Activated CD4-positive, alpha-beta T cell treated with anti-CD3 and anti-CD28 coated beads, Interleukin-2, amount 50 U/mL, for 4 hours (primary cell): ENCODE measurements at places on chromosomes 6 and 20.

DNA sequence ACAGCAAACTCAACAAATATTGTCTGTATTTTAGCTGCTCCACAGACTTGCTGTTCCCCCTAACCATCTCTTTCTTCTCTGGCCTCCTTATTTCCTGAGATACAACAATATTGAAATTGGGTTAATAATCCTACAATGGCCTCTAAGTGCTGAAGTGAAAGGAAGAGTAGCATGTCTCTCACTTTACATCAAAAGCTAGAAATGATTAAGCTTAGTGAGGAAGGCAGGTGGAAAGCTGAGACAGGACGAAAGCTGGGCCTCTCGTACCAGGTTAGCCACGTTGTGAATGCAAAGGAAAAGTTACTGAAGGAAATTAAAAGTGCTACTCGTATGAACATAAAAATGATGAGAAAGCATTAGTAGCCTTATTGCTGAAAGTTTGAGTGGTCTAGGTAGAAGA is 63.8 kb downstream of the ELOVL5 start:
- DNase-seq: no peak

DNA sequence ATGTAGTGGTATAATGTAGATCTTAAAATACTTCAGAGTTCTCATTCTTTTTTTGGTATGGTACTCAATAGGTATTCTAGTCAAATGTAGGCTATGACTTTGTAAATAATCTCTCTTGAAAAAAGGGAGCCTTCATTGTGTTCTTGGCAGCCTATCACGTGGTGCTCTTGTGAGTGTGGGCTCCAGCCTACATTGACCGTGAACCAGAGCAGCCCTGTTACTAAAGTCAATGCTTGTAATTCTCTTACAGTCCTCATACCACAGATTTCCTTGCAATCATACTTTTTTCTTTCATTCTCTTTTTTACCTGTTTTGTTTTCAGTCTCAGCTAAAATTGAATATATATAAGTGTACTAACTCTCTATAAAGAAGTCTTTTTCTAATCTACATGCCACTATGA is 31.1 kb downstream of the ARID1B start:
- no peak for DNase-seq

DNA sequence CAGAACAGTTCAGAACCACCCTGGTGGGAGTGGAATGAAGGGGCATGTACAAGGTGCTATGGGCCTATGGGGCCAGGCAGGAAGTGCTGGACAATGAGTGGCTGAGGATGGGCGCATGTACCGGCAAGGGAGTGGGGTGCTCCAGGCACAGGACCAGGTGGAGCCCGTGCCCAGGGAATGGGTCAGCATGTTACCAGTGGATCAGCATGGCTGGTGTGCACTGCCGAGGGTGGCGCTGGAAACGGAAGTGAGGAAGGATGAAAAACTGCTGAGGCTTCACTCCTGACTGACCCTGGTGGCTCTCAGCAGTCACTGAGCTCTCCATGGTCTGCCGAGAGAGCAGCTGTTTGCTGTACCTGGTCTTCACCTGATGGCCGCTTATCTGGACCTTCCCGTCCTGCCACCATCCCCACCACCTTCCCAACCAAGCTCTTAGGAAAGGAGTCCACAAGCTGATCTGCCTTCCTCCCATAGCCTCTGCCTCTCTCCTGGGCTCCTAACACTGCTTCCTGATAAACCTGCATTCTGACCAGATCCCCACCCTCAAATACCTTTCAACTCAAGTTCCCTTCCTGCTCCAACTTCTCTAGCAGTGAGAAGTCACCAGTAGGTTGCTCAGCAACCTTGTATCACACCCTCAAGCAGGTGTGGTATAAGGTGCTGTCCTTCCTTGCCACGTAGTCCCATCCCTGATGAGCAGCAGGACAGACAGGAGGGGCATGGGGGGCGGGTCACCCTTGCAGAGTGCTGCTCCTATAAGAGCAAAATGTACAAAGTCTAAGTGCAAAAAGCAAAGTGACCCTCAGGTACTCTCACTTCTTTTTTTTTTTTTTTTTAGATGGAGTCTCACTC is 7.1 kb downstream of the UQCC2 start:
- DNase-seq: no peak

DNA sequence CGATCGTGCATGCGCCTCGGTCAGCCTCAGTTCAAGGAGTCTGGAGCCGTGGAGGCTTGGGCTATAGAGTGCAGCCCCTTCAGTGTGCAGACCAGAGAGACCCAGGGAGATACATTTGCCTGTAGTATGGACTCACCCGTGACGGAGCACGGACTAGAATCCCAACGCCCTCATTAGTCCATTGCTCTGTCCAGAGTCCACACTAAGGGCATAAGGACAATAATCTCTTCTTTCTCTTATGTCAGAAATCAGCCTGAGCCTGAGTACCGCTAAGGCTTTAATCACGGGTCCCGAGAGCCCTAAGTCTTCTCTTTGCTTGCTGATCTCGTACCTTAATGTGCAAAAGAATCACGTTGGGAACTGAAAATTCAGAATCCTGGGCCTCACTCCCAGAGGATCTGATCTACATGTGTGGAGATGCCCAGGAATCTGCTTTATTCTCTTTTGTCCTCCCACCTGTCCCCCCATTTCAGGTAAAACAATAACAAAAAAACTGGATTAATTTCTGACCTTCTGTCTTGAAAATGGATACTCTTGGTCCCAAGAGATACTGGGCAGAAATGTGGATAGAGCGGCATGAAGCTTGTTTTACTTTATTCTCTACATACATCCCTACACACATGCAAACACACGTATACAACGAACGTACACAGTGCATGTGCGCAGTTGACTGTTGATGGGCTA is 671 bp downstream of the BPHL start:
- no peak for DNase-seq

- DNase-seq: no peak
Observed at GRCh38 chr20:10676518-10676917, 2.7 kb upstream of the JAG1 start.

GRCh38 chr6:128352366-128352765 is 168.0 kb downstream of the PTPRK start:
- DNase-seq: no peak

GRCh38 chr6:102474041-102474807 is 1080.7 kb downstream of the GRIK2 start:
- DNase-seq: no peak

DNA sequence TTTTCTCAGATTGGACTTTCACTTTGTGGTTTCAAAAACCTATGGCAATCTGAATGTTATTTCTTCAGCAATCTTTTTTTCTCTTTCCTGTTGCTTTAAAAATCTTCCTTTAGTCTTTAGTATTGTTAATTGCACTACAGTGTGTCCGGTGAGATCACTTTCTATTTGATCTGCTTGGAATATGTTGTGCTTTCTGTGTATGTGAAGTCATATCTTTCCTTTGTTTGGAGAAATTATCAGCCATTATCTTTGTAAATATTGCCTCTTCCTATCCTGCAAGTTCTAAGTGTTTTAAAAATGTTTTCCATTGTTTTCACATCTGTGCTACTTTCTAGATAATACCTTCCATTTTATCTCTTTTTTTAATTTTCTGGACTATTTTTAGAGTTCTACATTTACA is 171.4 kb upstream of the PRSS16 start:
- no peak for DNase-seq

GRCh38 chr6:16442031-16442430 is 203.6 kb downstream of the GMPR start:
- no peak for DNase-seq

DNA sequence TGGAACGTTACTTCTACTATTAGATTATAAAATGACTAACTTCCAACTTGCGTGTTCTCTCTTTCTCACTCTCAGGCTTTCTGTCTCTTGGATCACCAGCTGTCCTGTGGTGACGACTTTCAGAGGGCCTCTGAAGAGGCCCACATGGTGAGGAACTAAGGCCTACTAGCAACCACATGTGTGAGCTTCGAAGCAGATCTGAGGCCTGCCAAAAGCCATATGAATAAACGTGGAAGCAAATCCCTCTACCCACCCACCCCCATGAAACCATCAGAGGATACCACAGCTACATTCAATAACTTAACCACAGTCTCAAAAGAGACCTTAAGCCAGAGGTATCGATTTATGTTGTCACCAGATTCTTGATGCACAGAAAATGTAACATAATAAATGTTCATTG is 13.5 kb upstream of the BMP5 start:
- no peak for DNase-seq

- DNase-seq: no peak
Observed at GRCh38 chr20:58245931-58246330, 17.5 kb upstream of the ANKRD60 start.

DNA sequence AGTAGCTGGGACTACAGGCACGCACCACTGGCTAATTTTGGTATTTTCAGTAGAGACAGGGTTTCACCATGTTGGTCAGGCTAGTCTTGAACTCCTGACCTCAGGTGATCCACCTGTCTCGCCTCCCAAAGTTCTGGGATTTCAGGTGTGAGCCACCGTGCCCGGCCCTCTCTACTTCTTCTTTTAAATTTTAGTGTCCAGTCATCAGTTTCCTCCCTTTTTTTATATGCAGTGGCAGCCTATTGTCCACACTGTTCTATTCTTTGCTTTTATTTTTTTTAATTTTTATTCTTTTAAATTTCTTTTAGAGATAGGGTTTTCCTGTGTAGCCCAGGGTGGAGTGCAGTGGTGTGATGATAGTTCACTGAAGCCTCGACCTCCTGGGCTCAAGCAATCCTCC is 12.3 kb downstream of the EFCAB8 start:
- no peak for DNase-seq

DNA sequence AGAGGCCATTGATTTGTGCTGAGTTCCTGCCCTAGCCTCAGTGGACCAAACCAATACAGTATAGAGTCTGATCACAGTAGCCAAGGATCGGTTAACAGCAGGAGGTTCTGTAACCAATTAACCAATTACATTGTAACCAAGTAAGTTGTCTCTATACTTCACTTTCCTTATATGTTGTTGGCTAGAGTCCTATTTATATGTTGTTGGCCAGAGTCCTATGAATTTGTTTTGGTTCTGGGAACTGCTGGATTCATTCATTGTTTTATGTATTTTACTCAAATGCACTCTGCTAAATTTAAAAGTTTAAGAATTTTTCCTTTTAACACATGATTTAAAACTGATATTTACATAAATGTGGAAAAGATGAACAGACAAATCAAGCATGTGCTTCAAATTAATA is 597.4 kb upstream of the HS3ST5 start:
- no peak for DNase-seq

DNA sequence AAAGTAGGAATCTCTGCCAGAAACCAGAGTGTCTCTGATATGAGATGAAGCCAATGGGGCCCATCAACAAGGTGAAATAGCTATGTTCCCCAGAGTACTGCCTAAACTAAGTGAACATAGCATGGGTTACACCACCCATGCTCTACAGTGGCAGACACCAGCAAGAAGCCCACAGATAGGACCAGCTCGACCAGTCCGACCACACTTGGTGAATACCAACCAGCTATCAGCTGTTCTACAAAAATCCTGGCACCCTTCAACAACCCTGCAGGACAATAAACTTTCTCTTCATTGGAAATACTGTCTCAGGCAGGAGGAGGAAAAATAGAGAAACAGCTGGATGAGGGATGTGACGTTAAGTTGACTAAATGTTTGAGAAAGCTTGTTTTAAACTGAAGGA is 311.4 kb downstream of the EPM2A start:
- DNase-seq: no peak

DNA sequence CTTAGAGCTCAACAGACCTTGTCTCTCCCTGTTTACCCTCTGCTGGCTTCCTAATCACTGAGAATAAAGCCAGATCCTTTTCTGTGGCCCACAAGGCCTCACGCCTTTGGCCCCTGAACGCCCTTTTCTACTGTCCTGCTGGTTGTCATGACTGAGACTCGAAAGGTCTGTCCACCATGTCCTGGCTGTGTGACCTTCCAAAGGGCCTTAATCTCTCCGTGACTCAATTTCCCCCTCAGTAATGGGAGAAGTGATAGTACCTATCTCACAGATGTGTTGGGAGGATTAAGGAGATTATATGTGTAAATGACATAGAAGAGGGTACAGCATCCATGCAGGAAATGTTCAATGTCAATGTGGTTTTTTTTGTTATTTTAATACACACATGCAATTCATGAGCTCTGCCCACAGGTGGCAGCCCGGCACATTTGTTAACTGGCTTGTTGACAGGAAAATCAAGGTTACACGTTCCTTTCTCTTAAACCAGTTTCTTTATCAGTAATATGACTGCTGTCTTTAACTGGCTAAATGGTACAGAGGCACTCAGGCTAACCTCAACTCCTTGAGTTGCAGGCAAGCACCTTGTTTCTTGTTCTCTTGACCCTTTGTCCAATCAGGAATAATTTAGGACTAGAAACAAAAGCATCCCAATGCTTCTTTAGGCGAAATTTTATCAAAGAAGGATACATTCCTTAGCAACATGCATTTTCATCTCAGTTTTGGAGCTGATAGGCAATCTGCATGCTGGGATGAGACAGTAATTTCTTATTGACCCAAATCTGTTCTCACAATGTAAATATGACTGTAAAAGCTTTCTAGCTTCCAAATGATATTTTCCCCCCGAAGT is 16.6 kb downstream of the SLC22A1 start:
- DNase-seq: peak; percentile 48
